ENCODE measurements at places on chromosomes 2 and 18. TPM values are rescaled to one million over a fixed set of nuclear protein-coding genes. Genes with fewer than 3 reads are reported as not detected.

DNA sequence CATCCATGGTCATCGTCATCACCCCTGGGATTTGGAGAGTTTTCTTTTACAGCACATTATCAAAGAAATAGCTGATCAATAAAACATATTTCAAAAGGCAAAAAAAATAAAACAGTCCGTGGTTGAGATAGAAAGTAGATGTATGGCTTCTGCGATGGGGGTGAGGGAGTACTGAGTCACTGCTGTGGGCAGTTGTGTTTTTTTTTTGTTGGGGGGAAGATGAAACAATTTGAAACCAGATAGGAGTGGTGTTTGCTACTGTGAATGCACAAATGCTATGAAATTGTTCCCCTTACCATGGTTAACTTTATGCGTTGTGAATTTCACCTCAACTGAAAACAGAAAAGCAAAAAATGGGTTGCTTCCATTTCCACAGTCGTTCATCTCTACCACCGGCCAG lies 11.9 kb upstream of the SALL3 start:
- DNase-seq, result no peak

DNA sequence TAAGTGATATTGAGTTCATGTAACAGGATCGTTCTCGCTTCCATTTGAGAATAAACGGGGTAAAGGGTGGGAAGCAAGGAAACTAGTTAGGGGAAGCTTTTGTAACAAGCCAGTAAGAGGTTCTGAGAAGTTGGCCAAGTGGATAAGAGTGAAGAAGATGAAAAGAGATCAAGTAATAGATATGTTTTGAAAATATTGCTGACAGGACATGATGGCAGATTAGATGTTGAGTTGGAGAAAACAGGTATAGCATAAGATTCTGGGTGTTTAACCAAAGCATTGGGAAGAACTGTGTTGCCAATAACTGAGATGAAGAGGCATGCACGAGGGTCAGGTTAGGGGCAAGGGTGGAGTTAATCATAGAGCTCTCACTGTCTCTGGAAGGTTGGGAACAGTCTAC lies 330.0 kb upstream of the LRRTM1 start:
- no peak for DNase-seq

GRCh38 chr18:44096016-44096415 lies 584.7 kb upstream of the SETBP1 start:
- no peak for DNase-seq

Gene DSG1
- total RNA-seq, result not detected

DNA sequence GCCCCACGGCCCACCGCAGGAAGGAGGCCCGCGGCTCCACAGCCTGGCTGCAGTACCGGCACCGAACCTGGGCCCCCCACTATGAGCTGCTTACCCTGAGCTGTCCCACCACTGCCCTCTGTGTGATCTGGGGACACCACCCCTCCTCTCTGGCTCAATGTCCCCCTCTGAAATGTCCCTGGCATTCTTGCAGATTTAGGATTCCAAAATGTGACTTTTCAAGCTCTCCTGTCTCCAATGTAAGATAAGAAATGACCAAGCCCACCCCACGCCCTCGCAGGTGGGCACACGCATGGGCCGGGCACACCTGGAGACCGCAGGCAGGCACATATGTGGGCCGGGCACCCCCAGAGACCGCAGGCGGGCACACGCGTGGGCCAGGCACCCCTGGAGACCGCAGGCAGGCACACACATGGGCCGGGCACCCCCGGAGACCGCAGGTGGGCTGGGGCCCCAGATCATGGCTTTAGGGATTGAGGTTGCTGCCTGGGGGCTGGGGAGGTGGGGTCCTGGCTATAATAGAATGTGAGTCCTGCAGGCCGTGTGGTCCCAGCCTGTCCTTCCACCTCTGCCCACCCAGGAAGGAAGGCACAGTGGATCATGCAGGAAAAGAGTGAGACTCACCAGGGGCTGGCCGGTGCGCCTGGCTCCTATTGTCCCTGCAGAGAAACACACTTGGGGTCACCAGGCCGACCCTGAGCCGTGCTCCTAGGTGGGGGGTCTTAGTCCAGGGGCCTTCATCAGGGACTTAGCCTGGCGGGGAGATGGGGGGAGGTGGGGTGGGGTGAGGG lies 7.2 kb downstream of the PDCD1 start:
- no peak for DNase-seq

DNA sequence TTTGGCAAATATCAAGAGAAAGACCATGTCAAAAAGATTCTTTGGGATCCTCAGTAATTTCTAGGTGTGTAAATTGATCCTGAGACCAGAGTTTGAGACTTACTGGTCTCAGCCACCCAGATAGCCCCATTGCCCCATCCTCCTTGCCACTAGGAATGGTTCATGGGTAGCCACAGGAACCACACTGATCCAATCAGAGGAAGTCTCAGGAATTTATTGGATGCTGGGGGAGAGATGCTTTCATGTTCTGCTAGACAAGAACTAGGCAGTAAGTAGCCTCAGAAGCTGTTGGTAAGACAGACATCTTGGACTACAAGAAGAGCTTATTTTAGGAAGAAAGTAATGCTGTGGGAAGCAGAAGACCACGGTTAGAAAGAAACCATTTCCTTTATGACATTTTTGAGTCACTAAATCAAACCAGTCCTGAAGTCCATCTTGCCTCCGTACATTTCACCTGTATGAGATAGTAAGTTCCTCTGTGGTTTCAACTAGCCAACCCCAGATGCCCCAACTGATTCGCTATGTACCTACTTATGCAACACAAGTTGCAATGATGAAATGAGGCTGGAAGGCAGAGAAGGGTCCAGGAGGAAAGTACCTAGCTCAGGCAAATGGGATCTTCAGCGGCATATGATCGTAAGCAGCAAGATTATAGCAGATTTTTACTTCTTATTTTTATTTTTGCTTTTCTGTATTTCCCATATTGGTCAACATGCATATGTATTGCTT lies 3.6 kb upstream of the ST3GAL5 start:
- DNase-seq, result no peak

- DNase-seq, result no peak
Observed at GRCh38 chr2:235406430-235406829, 87.4 kb upstream of the AGAP1 start.

GRCh38 chr2:236872015-236872414 lies 213.7 kb upstream of the COPS8 start:
- no peak for DNase-seq

DNA sequence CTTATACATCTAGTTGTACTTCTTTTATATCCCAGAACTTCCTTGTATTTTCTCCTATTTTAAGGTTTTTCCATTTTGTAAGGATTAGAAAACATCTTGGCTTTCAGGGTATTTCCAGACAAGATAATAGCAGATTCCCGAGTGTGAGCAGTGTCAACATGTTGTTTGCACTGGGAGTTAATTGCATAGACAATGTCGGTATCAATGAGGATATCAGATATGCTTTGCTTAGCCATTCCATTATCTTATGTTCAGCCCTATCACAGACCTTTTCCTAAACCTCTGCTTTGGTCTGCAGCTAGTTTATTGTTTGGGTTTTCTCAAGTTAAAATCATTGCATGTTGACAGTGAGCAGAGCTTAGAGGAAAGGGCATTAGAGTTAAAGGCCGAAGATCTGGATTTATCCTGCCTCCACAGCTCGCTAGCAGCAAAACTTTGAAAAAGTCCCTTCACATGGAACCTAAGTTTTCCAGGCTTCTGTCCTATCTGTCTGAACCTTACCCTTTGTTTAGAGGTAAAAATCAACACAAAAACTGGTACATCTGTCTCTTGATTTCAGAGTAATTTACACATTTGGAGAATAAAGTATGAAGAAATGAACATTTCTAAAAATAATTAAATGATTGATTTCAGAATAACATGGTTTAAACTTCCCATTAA lies 355.4 kb downstream of the KIAA1328 start:
- no peak for DNase-seq

Gene DAPL1
- not detected for total RNA-seq

DNA sequence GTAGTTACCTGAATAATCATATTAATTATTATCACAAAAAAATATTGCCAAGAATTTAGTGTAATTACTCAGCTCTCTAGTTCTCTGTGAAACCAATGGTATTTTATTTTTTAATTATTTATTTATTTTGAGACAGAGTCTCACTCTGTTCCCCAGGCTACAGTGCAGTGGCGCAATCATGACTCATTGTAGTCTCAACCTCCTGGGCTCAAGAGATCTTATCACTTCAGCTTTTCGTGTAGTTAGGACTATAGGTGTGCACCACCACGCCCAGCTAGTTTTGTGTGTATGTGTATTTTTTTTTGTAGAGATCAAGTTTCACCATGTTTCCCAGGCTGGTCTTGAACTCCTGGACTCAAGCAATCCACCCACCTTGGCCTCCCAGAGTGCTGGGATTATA lies 440.4 kb upstream of the CDH20 start:
- DNase-seq, result no peak

- no peak for DNase-seq
Observed at GRCh38 chr18:46570134-46570533, 86.9 kb downstream of the LOXHD1 start.

Gene IMPA2
- 23.6 TPM for total RNA-seq

GRCh38 chr2:29920130-29920577 lies 1.2 kb downstream of the ALK start:
- DNase-seq, result peak; percentile 72

DNA sequence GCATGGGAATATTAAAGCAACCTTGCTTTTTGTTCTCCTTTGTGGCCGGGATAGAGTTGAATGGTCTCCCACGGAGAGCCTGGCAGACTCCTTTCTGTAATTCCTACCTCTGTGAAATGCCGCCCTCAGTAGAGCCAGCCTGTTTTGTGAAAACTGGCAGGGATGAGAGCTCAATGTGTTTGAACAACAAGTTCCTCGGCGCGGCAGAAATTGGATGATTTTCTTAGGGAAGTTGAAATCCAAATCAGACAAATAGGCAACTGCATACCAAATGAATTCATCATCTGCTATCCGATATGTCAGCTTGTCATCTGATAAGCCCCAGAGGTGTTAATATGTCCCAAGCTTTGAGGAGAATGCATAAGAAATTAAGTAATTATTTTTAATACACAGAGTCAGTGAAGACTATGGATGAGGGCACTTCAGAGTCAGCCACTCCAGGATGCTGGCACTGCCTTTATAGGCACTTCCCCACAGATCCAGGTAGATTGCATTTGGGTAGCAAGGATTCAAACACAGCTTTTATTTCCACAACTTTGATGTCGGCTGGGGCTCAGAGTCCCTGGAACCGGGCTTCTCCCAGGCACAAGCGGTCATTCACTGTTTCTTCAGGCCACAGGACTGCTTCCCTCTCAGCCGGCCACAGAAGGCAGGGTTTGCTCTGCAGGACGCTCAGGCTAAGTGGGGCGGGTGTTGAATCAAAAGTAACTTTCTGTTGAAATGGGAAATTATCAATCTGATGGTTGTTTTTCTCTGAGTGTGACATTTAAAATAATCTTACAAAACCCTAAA lies 82.8 kb upstream of the REV1 start:
- no peak for DNase-seq

DNA sequence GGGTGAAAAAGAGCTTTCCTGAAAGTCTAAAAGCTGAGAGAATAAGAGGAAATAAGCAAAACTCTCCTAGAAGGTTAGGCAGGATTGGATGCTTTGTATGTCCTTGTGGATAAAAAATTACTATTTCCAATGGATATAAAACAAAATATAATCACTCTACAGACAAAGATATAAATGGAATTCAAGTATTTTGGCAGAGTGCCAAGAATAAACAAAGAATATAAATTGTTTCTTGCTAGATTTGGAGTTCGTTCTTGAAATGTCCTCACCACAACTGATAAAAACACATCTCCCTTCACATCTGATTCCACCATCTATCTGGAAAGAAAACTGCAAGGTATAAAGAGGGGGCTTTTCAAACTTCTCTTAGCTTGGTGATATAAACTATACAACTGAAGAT lies 13.3 kb downstream of the SULT1C3 start:
- DNase-seq, result no peak

- DNase-seq, result no peak
Observed at GRCh38 chr2:85790499-85791188, 36.9 kb downstream of the ATOH8 start.

DNA sequence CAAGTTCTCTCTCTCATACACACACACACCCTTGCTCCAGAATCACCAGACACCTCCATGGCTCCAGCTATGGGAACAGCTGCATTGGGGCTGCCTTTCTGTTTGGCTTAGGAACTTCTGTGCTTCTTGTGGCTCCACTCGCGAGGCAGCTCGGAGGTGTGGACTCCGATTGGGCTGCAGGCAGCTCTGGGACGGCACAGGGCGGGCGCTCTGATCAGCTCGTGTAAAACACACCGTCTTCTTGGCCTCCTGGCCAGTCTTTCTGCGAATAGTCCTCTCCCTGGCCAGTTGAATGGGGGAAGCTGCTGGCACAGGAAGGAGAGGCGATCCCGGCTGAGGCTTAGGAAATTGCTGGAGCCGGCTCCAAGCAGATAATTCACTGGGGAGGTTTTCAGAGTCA lies 22.4 kb downstream of the FOSL2 start:
- DNase-seq, result peak; percentile 39

DNA sequence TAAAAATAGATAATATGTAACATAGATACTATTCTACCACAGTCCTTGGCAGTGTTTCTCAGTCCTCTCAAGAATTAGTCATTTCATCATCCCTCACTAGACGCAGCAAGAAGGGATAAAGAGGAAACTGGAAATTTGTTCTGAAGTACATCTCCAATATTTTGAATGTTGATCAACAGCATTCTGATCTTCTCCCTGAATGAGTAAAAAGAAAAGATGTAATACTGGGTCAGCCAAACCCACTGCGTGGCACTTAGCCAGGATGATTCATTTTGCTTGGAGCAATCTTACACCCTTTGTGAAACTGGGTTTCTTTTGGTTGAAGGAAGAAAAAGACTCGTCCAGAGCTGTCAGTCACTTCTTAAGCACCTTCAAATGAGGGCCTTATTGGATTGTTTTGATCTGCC lies 54.1 kb downstream of the TAF1B start:
- DNase-seq, result peak; percentile 88

DNA sequence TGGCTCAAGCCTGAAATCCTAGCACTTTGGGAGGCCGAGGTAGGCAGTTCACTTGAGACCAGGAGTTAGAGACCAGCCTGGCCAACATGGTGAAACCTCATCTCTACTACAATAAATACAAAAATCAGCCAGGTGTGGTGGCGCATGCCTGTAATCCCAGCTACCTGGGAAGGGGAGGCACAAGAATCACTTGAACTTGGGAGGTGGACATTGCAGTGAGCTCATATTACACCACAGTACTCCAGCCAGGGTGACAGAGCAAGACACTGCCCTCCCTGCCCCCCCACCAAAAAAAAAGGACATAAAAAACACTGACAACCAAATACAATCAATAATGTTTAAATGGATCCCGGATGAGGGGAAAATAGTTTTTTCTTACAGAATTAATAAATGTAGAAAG lies 7.8 kb downstream of the TIA1 start:
- no peak for DNase-seq

Data from muscle of leg (tissue), 16 donors.